ENCODE measurements at places on chromosomes 12 and 14. TPM values are rescaled to one million over a fixed set of nuclear protein-coding genes. Genes with fewer than 3 reads are reported as not detected.

Gene AQP5
- not detected for total RNA-seq

Gene P3H3
- 29.5 TPM for total RNA-seq

GRCh38 chr12:50637870-50638481, 125.9 kb upstream of the ATF1 start:
- peak; percentile 35 for DNase-seq

DNA sequence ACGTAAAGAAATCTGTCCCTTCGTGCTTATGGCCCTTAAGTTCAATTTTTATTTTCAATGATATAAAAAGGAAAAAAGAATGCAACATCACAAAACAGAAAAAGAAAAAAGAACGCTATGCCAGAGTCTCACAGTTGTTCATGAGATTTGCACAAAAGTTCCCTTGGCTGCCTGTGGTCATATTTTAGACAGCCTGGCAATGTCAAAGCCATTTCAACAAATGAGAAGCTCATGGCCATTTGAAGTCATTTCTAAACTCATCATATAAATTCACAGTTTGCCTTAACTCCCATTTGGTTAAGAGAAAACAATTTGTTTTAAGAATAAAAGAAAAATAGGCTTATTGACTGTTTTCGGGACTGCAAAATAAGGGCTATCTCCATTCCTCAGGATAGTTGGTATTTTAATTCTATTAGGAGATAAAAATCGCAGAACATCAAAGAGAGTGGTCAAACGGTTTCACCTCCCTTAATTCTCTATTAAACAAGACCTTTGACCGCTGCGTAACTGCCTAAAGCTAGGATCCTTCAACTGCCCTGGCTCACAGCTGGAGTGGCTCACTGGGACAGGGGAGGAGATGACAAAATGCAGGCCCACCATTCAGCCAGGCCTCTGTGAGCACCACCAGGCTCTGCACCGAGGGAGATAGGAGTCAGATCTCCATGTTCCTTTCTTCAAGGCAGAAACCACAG, 119.2 kb upstream of the DAAM1 start:
- no peak for DNase-seq

- no peak for DNase-seq
These were observed 35.3 kb upstream of the ANKRD9 start for GRCh38 chr14:102544747-102545460.

DNA sequence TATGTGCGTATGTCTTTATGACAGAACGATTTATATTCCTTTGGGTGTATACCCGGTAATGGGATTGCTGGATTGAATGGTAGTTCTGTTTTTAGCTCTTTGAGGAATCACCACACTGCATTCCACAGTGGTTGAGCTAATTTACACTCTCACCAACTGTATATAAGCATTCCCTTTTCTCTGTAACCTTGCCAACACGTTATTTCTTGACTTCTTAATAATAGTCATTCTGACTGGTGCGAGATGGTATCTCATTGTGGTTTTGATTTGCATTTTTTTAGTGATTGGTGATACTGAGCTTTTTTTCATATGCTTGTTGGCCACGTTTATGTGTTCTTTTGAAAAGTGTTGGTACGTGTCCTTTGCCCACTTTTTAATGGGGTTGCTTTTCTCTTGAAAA, 49.7 kb downstream of the FRS2 start:
- DNase-seq, result no peak

- DNase-seq, result no peak
These were observed 11.2 kb upstream of the TCP11L2 start for GRCh38 chr12:106291342-106291741.

GRCh38 chr14:39023939-39024871, 78.8 kb downstream of the SEC23A start:
- no peak for DNase-seq

GRCh38 chr12:4164559-4165558, 108.7 kb upstream of the CCND2 start:
- no peak for DNase-seq

DNA sequence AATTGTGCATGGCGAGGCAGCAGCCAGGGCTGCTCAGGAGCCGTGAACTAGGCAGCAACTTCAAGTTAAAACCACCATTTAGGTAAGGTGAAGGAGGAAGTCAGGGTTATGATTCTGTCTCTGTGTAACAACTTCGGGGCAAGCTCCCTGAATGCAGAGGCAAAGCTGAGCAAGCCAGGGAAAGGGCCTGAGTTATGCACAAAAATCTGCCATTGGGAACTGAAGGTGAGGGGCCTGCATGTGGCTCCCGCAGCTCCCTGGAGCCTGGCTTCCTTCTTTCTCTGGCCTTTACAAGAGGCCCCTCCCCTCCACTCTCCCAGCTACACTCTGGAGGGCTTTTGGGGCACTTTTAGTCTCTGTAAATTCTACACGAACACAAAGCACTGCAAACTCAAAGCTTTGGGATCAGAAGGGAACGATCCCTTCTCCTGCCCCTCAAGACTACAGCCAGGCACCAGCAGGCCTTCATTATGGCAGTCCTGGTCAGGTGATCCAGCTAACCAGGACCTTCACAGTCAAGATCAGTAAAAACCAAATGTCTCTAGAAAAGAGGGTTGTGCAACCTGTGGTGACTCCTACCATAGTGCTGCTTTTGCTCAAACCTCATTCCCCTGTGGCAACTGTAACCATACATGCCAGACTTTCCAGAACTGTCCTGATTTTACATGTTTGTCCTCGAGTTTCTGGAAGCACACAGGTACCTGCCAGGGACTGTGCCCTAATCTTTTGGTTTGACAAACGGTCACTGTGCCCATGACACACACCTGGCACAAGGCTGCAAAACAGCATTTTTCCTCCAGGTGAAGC, 67.2 kb upstream of the PTGR2 start:
- no peak for DNase-seq

GRCh38 chr14:73713206-73713802, 880 bp downstream of the PNMA1 start:
- DNase-seq, result no peak
